ENCODE measurements at places on chromosomes 2 and 18.

DNA sequence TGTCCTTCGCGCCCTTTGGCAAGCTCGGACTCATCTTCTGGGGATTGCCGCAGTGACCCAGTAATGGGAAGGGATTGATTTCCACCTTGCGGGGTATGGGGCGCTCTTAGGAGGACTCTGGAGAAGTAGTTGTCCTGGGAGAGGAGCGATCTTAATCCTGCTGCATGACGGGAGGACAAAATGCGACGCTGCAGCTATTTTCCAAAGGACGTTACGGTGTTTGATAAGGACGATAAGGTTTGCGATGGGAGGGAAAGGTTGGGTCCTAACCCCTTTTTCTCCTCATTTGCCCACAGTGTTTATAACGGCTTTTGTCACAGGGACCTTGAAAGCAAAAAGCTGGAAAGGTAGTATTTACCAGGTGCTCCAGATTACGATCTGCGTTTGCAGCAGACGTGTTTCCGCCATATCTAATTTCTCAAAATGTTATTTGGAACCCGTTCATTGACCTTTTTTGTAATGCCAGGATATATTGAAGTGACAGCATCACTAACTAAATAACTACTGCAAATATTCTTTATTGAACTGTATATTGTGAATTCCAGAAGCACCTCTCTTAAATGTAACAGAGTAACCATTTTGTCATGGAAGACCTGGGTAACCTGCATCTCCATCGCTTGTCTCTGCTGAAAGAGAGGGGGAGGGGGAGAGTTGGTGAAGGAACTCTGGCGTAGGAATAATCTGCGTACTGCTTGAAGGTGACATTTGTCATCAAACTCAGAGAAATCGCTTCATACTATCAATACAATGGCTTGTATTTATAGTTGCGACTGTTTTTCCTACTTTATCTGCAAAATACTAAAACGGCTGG, 590 bp downstream of the MDH1 start:
- H3K27me3 ChIP-seq = no peaks in the 10 kb centered on the region
- no peaks in the 10 kb centered on the region for H3K36me3 ChIP-seq
- peak overlapping the region; percentile 96 for H3K4me3 ChIP-seq

GRCh38 chr18:62576845-62577512, 54.2 kb downstream of the ZCCHC2 start:
- no peaks in the 10 kb centered on the region for H3K36me3 ChIP-seq
- no peak overlapping the region for H3K27ac ChIP-seq
- no peak for DNase-seq
- H3K27me3 ChIP-seq = no peaks in the 10 kb centered on the region

DNA sequence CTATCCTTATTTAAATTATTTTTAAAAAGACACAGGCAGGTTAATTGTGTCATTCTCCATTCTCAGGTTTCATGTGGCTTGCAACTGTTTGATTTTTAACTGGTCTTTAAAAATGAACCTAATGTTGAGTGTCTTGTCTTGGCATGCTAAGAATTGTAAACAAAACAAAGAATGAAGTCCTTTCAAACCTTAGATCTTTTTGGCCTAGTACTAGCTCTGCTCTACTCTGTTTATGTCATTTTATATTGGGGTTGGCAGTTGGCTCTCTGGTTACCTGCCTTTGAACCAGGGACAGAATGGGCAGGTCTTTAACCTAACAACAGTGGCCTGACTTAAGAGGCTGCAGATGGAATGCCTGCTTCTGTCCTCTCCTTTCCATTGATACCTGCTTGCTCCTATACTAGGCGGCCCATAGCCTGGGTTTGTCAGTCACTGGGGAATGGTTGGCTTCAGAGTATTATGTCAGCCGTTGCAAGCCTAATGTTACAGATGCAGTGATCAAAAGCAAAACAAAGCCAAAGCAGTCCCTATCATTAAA, 85.5 kb downstream of the MTA3 start:
- no peak for DNase-seq
- peaks cover 14% of the 10 kb centered on the region for H3K36me3 ChIP-seq
- peaks cover 13% of the 10 kb centered on the region for H3K4me1 ChIP-seq
- no peaks in the 10 kb centered on the region for H3K27me3 ChIP-seq

DNA sequence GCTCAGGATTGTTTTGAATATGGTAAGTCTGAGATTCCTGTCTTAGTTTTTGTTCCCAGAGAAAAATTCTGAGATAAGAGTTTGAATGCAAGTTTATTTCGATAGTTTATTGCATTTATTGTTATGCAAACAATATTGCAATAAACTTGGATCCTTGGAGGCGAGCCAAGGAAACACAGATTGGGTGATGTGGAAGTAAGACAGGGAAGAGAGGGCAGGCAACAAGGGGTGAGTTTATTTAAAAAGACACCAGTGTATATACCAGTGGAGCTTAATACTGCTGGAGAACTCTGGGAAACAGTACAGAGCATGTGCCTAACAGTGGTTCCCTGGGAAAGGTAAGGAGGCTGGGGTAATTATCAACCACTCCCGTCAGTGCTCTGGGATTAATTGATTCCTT, 87.5 kb upstream of the NEDD4L start:
- DNase-seq = no peak
- no peak overlapping the region for H3K4me3 ChIP-seq
- H3K27me3 ChIP-seq = no peaks in the 10 kb centered on the region
- H3K4me1 ChIP-seq = no peaks in the 10 kb centered on the region
- H3K36me3 ChIP-seq = no peaks in the 10 kb centered on the region

DNA sequence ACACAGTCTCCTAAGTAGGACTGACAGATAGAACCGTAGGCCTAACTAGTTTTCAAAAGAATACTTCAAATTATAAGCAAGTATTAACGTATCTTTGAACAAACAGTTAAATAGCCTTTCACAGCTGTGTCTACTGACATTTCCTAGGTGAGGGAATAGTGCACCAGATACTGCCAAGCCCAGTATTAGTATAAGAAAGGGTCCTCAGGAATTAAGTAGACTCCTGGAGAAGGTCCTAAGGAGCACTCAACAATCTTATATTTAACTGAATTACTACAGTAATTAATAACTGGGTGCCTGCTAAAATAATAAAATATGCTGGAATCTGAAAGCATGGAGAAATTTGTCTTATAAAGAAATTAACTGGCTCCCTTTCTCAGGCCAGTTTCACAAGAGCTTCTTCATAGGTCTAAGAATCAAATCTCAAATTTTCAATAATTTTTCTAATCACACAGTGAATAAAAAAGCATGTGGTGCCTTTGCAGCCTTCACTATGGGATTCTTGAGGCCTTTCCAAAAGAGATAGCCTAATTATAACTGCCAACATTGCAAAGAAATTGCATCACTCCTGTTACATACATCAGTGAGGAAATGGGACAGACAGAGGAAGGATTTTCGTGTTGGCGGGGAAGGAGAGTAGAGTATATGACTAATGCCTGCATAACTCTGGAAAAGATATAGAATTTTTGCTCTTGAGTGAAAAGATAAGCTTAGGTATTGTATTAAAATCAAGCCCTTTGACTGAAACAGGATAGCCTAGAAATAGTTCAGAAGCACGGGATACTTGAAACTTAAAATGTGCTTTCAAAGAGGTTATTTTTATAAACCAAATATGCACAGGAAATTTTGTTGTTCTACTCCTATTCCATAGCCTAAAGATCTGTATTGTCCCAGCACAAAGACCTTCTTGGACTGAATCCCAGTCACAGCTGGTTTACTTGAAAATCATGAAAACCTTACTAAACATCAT, 228.6 kb upstream of the STK17B start:
- H3K4me3 ChIP-seq = no peak overlapping the region
- no peak for DNase-seq
- H3K27me3 ChIP-seq = no peaks in the 10 kb centered on the region
- H3K4me1 ChIP-seq = no peaks in the 10 kb centered on the region
- no peak overlapping the region for H3K27ac ChIP-seq

DNA sequence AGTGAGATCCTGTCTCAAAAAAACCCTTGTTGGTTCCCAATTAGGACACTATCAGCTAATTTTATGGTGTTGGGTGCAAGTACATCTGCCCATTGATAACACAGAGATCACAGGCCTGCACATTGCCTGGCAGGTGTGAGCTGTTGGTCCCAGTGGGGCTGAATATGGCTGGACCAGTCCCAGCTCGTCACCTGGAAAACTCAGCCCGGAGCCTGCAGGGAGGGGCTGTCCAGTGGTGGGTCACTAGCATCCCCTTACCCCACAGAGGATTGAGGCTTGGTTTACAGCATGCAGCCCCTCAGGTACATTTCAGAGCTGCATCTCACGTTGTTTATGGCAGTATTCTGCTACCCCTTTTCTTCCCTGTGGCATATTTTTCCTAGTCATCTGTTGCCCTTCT, 40.8 kb upstream of the CHMP1B start:
- no peaks in the 10 kb centered on the region for H3K36me3 ChIP-seq
- no peak for DNase-seq
- peak overlapping the region; percentile 29 for H3K27ac ChIP-seq
